ENCODE measurements at places on chromosomes 6 and 20.

DNA sequence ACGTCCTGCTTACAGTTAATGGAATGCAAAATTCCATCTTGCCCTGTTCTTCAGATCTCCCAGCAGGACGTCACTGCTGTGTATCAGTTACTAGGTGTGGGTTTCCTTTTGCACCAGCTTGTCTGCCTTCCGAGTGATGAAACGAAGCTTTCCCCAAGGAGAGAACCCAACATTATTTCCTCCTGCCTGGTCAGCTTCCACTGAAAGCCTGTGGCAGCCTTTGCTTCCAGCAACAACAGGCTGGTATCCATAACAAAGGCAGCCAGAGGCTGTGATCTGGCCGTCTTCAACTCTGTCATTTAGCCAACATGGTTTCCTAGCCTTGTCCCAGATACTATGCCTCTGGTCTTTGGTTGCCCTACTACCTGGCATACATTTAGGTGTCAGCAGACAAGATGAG, 78.9 kb upstream of the HEY2 start:
- DNase-seq, result no peak
- no peaks in the 10 kb centered on the region for H3K36me3 ChIP-seq
- H3K27me3 ChIP-seq, result no peaks in the 10 kb centered on the region
- H3K4me3 ChIP-seq, result no peak overlapping the region
- H3K27ac ChIP-seq, result no peak overlapping the region

DNA sequence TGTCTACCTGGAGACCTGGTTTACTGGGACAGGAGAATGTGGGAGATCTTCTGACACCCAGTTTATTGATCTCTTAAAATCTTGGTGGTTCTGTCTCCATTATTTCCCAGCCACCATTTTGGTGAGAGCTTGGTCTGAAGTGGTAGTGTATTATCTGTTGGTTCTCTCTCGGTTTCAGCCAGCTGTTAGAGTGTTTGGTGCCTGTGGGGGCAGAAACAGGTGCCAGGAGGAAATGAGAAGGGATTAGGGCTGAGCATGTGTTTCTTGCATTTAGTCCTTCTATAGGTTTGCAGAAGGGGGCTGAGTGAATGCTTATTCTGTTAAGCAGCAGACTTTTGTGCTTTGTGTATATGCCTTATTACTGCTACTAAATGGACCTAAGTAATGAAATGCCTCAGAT, 9.6 kb downstream of the JARID2 start:
- H3K4me3 ChIP-seq, result no peak overlapping the region
- DNase-seq, result no peak
- no peak overlapping the region for H3K27ac ChIP-seq

- DNase-seq, result no peak
- peak overlapping the region; percentile 25 for H3K27ac ChIP-seq
- H3K27me3 ChIP-seq, result no peaks in the 10 kb centered on the region
- H3K4me1 ChIP-seq, result no peaks in the 10 kb centered on the region
- H3K4me3 ChIP-seq, result no peak overlapping the region
Measured at GRCh38 chr6:12001004-12001705, 11.0 kb upstream of the HIVEP1 start.

DNA sequence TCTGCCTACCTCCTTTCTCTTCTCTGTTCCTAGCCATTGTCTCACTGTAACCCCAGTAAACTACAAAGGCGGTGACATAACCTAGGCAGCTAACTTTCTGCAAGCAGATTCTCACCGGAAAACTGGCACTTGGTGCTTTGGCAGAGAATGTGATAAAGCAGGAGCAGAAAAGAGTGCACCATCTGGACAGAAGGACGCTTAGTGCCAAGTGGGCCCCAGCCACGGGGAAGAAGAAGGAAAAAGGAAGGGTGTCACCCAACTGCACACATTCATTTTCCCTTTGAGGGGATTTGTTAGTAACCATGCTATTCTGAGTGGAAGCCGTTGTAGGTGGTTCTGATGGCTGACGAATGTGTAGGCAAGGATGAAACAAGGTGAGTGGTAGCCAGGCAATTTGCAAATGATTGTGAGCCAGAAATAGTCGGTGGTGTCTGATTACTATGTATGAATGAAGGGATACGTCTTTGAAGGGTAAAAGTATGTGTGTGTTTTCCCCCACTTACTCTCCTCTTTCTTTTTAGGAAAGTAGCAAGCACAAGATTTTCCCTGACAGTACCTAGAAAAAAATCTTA, 148.3 kb upstream of the STXBP5 start:
- no peaks in the 10 kb centered on the region for H3K4me1 ChIP-seq
- no peak overlapping the region for H3K27ac ChIP-seq
- no peak for DNase-seq
- no peaks in the 10 kb centered on the region for H3K27me3 ChIP-seq
- no peak overlapping the region for H3K4me3 ChIP-seq
- no peaks in the 10 kb centered on the region for H3K36me3 ChIP-seq

GRCh38 chr6:32876603-32877002, 22.6 kb downstream of the PSMB9 start:
- H3K4me1 ChIP-seq, result no peaks in the 10 kb centered on the region
- DNase-seq, result no peak
- no peaks in the 10 kb centered on the region for H3K27me3 ChIP-seq
- H3K27ac ChIP-seq, result no peak overlapping the region

DNA sequence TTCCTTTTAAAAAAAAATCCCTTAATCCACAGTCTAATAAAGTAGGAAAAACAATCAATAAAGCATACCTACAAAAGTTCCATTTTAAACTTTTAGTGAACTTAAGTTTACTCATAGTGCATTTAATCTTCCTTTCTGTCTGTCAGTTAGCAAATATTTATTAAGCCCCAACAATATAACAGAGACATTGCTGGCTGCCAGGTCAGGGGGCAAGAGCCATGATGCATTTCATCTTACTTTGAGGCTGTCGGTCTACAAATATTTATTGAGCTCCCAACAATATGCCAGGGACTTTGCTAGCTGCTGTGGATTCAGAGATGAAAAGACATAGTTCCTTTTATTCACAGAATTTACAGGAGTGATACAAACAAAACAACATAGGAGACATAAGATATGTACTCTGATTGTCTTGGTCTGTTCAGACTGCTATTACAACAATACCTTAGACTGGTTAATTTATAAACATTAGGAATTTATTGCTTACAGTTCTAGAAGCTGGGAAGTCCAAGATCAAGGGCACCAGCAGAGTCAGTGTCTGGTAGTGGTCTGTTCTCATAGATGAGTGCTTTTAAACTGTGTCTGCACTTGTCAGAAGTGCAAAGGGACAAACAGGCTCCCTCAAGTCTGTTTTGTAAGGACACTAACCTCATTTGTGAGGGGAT, 118.6 kb downstream of the PLCB1 start:
- H3K27ac ChIP-seq, result no peak overlapping the region
- no peak for DNase-seq
- H3K4me1 ChIP-seq, result no peaks in the 10 kb centered on the region
- no peaks in the 10 kb centered on the region for H3K27me3 ChIP-seq

GRCh38 chr20:20752712-20753111, 40.3 kb upstream of the RALGAPA2 start:
- H3K27me3 ChIP-seq, result no peaks in the 10 kb centered on the region
- no peaks in the 10 kb centered on the region for H3K36me3 ChIP-seq
- no peak overlapping the region for H3K27ac ChIP-seq
- H3K4me3 ChIP-seq, result no peak overlapping the region
- DNase-seq, result no peak

DNA sequence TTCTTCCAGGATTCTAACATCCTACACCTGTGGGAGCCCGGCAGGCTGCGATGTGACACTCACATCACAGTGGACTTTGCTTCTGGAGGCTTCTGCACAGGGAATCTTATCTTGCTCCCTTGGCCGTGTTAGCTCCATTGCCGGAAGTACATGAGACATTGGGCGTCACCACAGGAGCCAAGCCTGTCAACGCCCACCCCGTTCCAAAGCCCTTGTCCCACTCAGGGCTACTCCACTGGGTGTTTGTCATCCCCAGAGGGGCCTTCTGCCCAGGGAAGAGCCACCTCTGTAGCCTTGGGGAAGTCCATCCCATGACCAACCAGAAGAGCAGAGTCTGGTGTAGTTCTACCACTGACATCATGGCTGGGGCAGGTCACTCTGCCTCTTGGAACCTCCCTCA, 1.7 kb downstream of the RAB44 start:
- H3K4me1 ChIP-seq, result peaks cover 10% of the 10 kb centered on the region
- H3K27me3 ChIP-seq, result no peaks in the 10 kb centered on the region
- no peak overlapping the region for H3K27ac ChIP-seq
- no peaks in the 10 kb centered on the region for H3K36me3 ChIP-seq
- no peak for DNase-seq
- H3K4me3 ChIP-seq, result no peak overlapping the region

DNA sequence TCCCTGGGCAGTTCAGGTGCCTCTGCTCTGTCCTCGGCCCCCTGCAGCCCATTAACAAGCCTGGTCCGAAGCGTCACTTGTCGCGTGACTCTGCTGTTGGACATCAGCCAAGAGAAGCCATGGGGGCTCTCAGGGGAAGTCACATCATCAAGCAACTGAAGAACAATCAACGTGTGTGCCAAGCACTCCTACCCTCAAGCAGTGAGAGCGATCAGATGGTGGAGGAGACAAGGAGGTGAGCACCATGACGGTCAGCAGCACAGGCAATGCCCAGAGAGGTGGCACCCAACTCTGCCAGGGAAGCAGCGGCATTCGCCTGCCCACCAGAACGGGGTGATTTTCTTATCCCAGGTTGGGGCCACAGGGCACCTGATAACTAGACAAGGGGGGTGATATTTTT, 132.7 kb downstream of the AGPAT4 start:
- H3K27me3 ChIP-seq, result no peaks in the 10 kb centered on the region
- no peak for DNase-seq
- H3K4me1 ChIP-seq, result peaks cover 25% of the 10 kb centered on the region
- H3K36me3 ChIP-seq, result peaks cover 30% of the 10 kb centered on the region
- no peak overlapping the region for H3K27ac ChIP-seq
- no peak overlapping the region for H3K4me3 ChIP-seq

DNA sequence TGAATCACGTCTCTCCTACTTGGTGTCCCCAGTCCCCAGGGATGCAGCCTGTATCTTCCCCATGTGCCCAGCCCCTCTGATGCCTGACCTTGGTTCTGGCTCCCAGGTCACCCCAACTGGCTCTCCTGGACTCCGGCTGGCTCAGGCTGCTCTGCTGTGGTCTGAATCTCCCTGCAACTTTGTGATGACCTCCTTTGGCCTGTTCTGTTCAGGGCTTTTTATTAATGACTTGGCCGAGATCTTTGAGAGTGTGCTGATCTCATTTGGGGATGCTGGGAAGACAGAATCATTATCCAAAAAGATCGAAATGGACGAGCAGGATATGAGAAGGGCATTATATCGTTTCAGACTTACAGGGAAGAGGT, 67.4 kb downstream of the IGF2R start:
- no peak for DNase-seq
- no peaks in the 10 kb centered on the region for H3K27me3 ChIP-seq
- no peak overlapping the region for H3K4me3 ChIP-seq
- H3K27ac ChIP-seq, result peak overlapping the region; percentile 83
- peaks cover 32% of the 10 kb centered on the region for H3K4me1 ChIP-seq
- H3K36me3 ChIP-seq, result peaks cover 74% of the 10 kb centered on the region

DNA sequence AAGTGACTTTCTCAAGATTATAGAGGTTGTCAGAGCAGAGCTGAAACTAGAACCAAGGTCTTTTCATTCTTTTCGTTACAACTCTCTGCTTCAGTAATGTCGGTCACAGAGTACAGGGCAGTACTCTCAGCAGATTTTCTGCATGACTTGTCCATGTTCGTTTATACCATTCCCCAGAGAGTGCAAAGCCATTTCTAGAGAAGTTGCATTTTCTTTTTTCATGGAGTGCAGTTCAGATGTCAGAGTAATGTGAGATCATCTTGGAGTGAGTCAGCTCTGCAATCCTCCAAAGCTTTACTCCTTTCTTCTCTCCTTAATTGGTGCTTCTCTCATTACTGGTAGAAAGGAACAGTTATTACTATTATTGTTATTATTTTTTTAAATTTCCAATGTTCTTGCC, 115.6 kb upstream of the B3GAT2 start:
- DNase-seq, result no peak
- no peak overlapping the region for H3K4me3 ChIP-seq
- no peaks in the 10 kb centered on the region for H3K4me1 ChIP-seq
- H3K36me3 ChIP-seq, result no peaks in the 10 kb centered on the region
- H3K27me3 ChIP-seq, result no peaks in the 10 kb centered on the region
- H3K27ac ChIP-seq, result no peak overlapping the region

- H3K36me3 ChIP-seq, result peaks cover 69% of the 10 kb centered on the region
- DNase-seq, result no peak
- no peaks in the 10 kb centered on the region for H3K27me3 ChIP-seq
- H3K4me1 ChIP-seq, result no peaks in the 10 kb centered on the region
- no peak overlapping the region for H3K4me3 ChIP-seq
Measured at GRCh38 chr20:49230561-49231133, 11.4 kb downstream of the DDX27 start.

- H3K27ac ChIP-seq, result no peak overlapping the region
- H3K4me3 ChIP-seq, result no peak overlapping the region
- no peaks in the 10 kb centered on the region for H3K36me3 ChIP-seq
- H3K4me1 ChIP-seq, result peaks cover 41% of the 10 kb centered on the region
Measured at GRCh38 chr20:38985060-38985459, 22.9 kb downstream of the DHX35 start.

DNA sequence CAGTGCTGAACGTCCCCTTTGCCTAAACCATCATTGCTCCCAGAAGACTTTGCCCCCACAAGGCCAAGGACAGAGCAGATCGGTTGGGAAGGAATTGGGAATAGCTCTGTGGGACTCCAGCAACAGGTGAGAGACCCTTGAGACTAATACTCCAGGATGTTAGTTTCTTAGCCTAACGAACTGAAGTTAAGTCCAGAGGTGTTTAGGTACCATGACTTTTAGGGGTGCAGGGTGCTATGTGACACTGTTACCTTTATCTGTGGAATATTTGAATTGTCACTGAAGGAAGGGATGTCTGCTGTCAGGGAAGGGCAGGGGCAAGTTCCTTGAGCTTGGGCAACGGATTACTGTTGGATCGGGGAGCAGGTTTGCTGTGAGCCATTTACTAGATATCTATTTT, 1.9 kb downstream of the BLCAP start:
- peaks cover 56% of the 10 kb centered on the region for H3K4me1 ChIP-seq
- no peaks in the 10 kb centered on the region for H3K36me3 ChIP-seq
- no peak for DNase-seq
- no peaks in the 10 kb centered on the region for H3K27me3 ChIP-seq
- H3K4me3 ChIP-seq, result peak overlapping the region; percentile 99

DNA sequence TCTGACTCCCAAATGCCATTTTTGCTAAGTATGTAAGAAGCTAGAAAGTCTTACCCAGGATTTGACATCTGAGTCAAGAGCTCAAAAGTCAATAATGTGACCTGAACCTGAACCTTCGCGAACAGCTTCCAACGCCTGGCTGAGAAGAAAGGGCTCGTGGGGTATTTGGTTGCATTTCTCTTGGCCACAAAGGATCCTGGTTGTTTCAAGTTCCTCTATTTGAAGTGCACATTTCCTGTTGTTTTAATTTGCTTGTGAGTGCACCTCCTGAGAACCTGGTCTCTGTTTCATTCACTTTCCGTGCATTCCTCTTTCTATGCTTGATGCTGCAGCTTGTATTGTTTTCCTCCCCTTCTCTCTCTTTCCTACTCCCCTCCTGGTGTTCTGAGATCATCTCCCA, 212.5 kb downstream of the FOXA2 start:
- DNase-seq, result no peak
- H3K27me3 ChIP-seq, result no peaks in the 10 kb centered on the region
- H3K4me3 ChIP-seq, result no peak overlapping the region
- H3K36me3 ChIP-seq, result no peaks in the 10 kb centered on the region
- no peak overlapping the region for H3K27ac ChIP-seq
- no peaks in the 10 kb centered on the region for H3K4me1 ChIP-seq
